ENCODE measurements at places on chromosomes 4 and X.
A peak's percentile ranks its signal among the peaks of the same experiment; 100 is the strongest.

- no peak for DNase-seq
Observed at GRCh38 chrX:97416461-97416860, 532.8 kb downstream of the RPA4 start.

- DNase-seq: no peak
Observed at GRCh38 chr4:109041463-109042360, 260.7 kb downstream of the COL25A1 start.

GRCh38 chr4:118740869-118741268, 55.7 kb downstream of the METTL14 start:
- DNase-seq: no peak

DNA sequence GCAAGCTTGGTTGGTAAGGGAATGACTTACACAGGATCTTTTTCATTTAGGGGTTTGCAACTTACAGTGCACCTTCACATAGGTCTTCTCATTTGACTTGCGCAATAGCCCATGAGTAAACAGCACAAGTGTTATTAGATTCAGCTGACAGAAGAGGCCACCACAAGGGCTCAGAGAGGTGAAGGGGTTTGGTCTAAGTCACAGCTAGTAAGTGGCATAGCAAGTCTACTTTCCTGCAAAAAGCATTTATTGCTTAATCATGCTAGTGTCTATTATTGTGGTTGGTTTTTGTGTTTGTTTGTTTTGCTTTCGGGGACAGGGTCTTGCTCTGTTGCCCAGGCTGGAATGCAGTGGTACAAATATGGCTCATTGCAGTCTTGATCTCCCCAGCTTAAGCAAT, 83.3 kb downstream of the SPRY1 start:
- DNase-seq: no peak

- DNase-seq: no peak
Observed at GRCh38 chr4:61559396-61559795, 359.3 kb downstream of the ADGRL3 start.

DNA sequence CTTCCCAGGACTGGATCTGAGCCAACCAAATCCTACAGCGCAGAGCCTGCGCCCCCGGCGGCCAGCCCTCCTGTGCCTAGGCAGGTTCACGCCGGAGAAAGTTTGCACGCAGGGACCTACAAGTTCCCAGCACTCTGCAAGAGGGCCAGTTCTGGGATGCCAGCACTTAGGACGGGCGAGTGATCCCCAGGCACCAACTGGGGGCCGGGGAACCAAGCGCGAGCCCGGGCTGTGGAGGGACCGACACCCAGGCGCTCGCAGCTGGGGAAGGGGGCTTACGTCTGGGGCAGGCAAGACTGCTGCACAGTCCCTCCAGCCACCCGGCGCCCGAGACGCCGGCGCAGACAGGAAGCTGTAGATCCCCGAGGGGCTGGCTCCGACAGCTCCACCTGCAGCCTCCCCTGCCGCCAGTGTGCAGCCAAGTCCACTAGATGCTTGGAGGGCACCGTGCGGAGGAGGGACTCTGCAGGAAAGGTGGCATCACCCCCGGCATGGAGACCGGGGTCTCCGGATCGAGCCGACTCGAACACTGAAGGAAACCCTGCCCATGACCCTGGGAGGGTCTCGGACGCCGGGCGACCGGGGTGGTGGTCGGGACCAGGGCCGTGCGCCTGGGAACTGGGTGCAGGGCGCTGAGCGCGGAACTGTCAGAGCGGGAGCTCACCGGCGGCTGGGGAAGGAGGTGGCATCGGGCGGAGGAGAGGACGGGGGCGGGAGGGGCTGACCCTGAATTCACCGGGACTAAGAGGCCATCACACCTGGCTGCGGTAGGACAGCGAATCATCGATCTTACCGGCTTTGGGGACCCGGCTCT, 566 bp downstream of the CORIN start:
- peak; percentile 17 for DNase-seq

- no peak for DNase-seq
Observed at GRCh38 chrX:9785254-9785943, 830 bp upstream of the SHROOM2 start.

- no peak for DNase-seq
Observed at GRCh38 chrX:109623997-109624396, 975 bp downstream of the KCNE5 start.

DNA sequence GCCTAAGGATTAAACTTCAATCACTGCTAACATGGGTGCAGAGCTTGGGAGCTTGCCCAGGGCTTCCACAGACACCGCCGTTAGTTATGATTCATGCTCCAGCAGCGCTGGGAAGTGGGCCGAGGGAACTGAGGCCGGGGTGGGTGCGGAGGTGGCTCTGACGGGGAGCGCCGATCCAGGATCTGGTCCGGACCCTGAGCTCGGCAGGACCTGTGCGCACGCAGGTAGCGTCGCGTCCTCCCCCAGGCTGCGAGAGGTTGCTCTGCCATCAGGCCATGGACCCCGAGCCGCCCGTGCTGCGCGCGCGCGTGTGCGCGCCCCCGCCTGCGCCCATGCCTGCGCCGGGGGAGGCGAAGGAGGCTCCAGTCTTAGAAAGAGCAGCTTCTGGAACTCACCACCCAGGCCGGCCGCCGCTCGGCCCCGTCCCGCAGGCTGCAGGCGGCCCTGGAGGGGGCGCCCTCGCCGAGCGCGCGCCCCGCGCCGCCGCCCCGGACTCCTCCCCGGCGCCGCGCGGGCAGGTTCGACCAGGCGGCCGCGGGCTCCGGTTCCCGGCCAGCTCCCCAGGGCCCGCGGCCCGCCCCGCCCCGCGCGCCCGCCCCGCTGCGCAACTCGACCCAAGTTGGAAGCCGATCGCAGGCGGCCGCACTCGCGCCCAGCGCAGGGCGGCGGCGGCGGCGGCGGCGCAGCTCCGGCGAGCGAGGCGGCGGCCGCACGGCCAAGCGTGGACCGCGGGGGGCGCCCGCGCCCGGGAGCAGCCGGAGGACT, 732 bp upstream of the ADRA2C start:
- DNase-seq: no peak

- no peak for DNase-seq
Observed at GRCh38 chr4:30555775-30556174, 164.4 kb upstream of the PCDH7 start.

- no peak for DNase-seq
Observed at GRCh38 chr4:76756416-76756815, 141.5 kb downstream of the SOWAHB start.

Measured in activated CD4-positive, CD25-positive, alpha-beta regulatory T cell (primary cell).